ENCODE measurements at places on chromosomes 1 and 21. TPM values are rescaled to one million over a fixed set of nuclear protein-coding genes. Genes with fewer than 3 reads are reported as not detected.

CXADR gene
- total RNA-seq: 0.91 TPM

B3GALT5 gene
- not detected for total RNA-seq

CR1 gene
- 0.05 TPM for total RNA-seq

CCDC181 gene
- total RNA-seq: 0.11 TPM

KIF2C gene
- total RNA-seq: 119 TPM

FABP3 gene
- total RNA-seq: not detected

DEDD gene
- total RNA-seq: 44.9 TPM

CD247 gene
- total RNA-seq: 149 TPM

HSD3B2 gene
- total RNA-seq: not detected

C1orf216 gene
- total RNA-seq: 7.4 TPM

TLR5 gene
- 0.21 TPM for total RNA-seq

CNR2 gene
- not detected for total RNA-seq

TNFRSF4 gene
- total RNA-seq: 418 TPM

KRTAP12-3 gene
- total RNA-seq: not detected

TSACC gene
- total RNA-seq: 0.83 TPM

LDLRAD1 gene
- total RNA-seq: not detected

SPRR2B gene
- not detected for total RNA-seq

Data from activated CD4-positive, alpha-beta T cell treated with anti-CD3 and anti-CD28 coated beads for 36 hours (primary cell).